ENCODE measurements at places on chromosomes 3 and 15.

- DNase-seq = no peak
These were observed 161.4 kb downstream of the WNT7A start for GRCh38 chr3:13718436-13718835.

- no peak for DNase-seq
These were observed 26.7 kb upstream of the MCF2L2 start for GRCh38 chr3:183455089-183455488.

- DNase-seq = no peak
These were observed 287.6 kb downstream of the DIPK2A start for GRCh38 chr3:144259267-144259666.

GRCh38 chr3:168248383-168249204 is 152.9 kb upstream of the GOLIM4 start:
- DNase-seq = no peak

DNA sequence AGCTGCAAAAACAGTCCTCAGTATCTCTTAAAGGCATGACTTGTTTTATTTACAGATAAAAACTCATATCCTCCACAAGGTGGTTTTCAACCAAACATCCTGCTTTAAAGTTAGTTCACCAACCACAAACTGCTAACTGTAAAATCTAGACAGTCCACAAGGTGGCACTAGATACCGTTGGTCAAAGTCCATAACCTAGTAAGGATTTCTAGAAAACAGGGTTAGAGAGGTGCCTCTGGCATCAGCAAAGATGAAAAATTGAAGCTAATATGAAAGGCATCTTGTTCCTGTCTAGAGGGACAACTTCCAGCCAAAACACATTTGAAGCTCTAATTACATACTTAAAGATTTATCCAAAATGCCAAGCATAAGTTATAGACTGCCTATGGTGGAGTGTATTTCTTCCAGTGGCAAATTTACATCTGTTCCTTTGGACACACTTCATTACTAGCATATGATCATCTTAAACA is 56.0 kb downstream of the ZMAT3 start:
- DNase-seq = peak; percentile 92

DNA sequence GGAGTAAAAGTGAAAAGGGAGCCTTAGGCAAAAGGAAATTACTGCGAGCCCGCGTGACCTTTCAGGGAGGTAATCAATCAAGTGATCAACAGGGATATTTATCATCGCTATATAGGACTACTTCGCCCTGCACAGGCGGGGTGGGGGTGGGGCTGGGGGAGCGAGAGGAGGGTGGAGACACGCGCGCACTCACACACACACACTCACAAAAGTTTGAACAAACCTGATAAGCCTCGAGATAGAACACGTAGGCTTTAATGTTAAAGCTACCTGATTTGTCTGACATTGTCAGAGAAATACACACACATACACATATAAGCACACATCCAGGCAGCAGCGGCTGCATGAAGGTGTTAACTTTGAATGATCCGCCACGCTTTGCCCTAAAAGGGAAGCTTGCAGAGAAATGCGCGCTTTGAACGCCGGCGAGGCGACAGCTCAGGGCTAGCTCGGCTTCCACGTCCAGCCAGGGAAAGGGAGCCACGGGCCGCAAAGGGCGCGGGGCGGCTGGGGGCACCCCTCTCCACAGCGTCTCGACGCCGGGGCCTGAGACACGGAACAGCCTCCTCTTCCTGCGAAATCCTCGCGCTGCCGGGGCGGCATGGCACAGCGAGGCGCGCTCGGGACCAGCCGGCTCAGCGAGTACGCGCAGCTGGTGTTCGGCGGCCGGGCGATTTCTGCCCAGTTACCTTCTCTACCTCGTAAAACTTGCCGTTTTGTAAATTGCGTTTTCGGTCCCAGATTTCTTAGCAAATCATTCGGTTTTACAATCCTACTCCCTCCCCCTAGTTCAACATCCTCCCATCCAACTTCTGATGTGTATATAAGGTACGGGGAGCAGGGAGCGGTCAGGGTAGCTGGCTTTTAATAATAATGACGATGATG is 4.8 kb upstream of the MECOM start:
- DNase-seq = peak; percentile 40

GRCh38 chr15:39202641-39203040 is 378.2 kb upstream of the THBS1 start:
- DNase-seq = no peak

- DNase-seq = no peak
These were observed 1.6 kb upstream of the PROK2 start for GRCh38 chr3:71786551-71786950.

DNA sequence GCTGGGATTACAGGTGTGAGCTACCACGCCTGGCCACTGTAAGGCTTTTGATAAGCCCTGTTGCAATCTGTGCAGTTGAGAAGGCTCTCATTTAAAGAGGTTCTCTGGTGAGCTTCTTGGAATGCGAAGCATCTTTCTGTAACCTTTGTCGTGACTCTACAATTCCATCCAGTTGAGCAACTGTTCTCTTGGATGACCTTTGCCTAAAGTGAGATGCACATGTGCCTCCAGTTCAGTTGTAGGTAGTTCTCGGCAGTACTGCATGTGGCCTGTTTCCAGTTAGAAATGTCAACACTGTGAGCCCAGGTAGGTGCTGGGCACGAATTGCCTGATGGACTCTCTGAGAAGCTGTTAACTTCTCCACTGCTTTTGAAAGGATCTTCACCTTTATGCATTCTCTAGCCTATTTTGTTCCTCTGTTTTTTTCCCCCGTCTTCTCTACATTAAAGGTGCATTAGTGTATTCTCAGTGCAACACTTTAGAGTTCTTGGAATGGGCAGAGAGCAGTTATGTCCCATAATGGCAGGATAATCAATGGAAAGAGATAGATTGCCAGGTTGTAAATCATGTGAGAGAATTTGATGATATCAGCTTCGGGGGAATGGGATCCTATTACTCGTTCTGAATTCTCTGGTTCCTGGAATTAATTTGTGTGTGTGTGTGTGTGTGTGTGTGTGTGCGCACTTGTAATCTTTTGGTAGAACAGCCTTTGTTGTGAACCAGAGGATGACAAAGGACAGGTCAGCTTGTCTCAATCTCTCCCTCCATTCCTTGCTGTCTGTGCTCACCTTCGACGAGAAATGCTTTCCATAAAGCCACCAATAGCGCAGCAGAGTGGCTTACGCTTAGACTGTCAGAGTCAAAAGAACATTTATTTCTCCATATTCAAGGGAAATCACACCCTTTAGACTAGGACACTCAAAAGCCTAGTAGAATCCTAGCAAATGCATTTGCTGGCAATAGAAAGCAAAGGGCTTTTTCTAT is 51.1 kb downstream of the PTPRG start:
- DNase-seq = no peak

GRCh38 chr3:30628901-30629590 is 22.6 kb downstream of the TGFBR2 start:
- no peak for DNase-seq

GRCh38 chr3:168116279-168116678 is 20.6 kb upstream of the GOLIM4 start:
- DNase-seq = no peak

DNA sequence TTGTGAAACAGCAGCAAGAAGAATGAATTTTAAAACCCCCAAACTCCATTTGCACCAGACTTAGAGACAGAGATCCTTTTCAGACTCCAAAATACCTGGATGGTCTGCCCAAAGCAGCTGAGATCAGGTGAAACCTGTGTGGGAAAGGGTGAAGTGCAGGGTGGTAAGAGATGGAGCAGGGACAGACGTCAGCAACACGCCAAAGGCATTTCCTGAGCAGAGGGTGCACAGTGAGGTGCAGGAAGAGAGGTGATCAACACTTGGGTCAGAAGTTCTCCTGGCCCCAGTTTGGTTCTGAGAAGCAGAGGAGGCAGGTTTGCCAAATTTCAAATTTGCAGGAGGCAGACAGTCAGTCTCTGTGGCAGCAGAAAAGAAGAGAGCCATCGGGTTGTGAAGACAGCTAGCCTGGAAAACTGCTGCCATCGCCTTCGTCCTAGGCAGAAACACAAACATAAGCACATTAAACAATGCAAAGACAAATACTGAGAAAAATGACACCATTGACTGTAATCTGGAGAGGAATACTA is 9.8 kb downstream of the CCR4 start:
- no peak for DNase-seq

- no peak for DNase-seq
These were observed 1.4 kb downstream of the PARP14 start for GRCh38 chr3:122681974-122682409.

DNA sequence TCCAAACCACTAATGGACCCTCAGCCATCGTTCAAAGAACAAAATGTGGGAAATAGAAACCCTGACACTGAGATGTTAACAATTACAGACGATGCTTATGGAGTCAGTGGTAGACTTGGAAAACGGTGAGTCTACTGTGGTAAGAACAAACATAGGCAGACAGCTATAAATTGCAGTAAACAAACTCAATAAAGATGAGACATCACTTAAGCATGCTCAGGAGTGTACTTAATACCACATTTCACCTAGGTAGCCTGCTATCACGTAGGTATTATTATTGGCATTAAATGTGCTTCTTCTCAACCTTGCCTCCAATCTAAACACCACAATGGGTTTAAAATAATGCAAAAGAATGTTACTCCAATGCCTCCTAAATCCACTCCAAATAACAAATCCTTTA is 2.5 kb downstream of the OSBPL10 start:
- DNase-seq = no peak

DNA sequence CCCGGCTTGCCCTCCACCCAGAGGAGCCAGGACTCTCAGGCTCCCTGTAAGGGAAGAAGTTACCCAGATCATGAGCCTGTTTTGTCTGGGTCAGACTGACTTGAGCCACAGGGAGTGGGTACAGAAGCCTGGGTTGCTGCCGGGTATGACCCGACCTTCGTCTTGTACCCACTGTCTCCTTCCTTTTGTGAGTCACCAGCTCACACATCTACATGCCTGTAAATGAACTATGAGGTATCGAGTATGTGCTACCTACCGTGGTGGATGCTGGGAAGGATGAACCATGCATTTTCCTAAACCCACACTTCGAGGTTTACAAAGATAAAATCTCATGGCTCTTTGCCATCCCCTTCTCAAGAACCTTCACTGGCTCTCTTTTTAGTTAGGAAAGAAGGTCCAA is 56.9 kb downstream of the CACNA1D start:
- no peak for DNase-seq

GRCh38 chr15:60006203-60006862 is 2.2 kb downstream of the FOXB1 start:
- no peak for DNase-seq

DNA sequence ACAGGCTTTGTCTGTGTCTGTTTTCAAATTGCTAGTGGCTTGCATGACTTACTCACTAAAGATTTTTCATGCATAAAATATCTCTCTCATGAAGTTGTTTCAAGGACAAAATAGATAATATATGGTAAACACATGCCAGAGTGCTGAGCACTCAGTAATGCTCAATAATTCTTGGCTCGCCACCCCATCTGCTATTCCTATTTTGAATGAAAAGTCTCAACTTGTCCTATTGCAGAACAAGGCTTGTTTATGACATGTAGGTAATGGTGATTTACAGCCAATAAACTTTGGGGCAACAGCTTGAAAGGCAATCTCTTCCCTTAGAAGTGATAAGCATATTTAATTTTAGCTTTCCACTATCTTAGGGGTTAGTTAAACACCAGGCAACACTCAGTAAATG is 789.0 kb upstream of the ROBO1 start:
- no peak for DNase-seq
